ENCODE measurements at places on chromosomes 5 and 9. TPM values are rescaled to one million over a fixed set of nuclear protein-coding genes. Genes with fewer than 3 reads are reported as not detected.
A peak's percentile ranks its signal among the peaks of the same experiment; 100 is the strongest.

DNA sequence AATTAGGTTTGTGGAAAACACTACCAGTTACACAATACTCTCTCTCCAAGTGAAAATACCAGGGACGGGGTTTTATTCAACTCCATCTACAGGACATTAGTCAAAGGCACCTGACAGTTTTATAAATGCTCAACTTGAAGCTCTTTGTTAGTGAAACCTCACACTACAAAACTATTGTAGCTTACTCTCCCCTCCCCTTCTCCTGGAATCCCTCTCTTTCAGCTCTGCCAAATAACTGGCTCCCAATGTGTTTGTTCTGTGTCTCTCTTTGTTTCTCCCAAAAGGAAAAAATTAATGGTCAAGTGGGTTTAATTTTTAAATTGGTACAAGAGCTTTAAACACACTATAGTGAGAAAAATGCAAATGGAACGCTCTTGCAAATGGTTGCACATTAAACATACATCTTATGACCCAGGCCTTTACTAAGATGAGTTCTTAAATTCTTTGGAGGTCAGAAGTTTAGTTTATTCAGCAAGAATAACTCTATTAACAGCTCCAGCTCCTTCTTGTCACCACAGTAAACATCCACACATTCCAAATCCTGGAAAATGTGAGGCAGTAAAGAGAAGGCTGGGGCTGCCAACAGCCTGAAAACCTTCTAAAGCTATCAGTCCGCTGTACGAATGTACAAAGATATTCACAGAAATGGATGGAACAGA is 48.4 kb downstream of the ZNF608 start:
- H3K4me3 ChIP-seq, result no peak overlapping the region
- peak overlapping the region; percentile 62 for H3K27ac ChIP-seq
- no peaks in the 10 kb centered on the region for H3K36me3 ChIP-seq

- DNase-seq, result peak; percentile 34
- no peaks in the 10 kb centered on the region for H3K27me3 ChIP-seq
- peak overlapping the region; percentile 54 for H3K27ac ChIP-seq
Observed at GRCh38 chr9:92501671-92502393, 19.5 kb upstream of the ASPN start.

- H3K27me3 ChIP-seq, result no peaks in the 10 kb centered on the region
- H3K4me3 ChIP-seq, result no peak overlapping the region
- no peak overlapping the region for H3K27ac ChIP-seq
- H3K4me1 ChIP-seq, result peaks cover 43% of the 10 kb centered on the region
Observed at GRCh38 chr9:27468000-27468399, 56.1 kb upstream of the IFNK start.

The PCDHB9 gene
- 0.45 TPM for total RNA-seq

GRCh38 chr9:8229226-8229625 is 429.6 kb upstream of the DMAC1 start:
- DNase-seq, result no peak
- no peaks in the 10 kb centered on the region for H3K4me1 ChIP-seq
- H3K36me3 ChIP-seq, result no peaks in the 10 kb centered on the region
- no peaks in the 10 kb centered on the region for H3K27me3 ChIP-seq

The PHYHD1 gene
- 12.5 TPM for total RNA-seq

- no peak for DNase-seq
- H3K27me3 ChIP-seq, result no peaks in the 10 kb centered on the region
- no peaks in the 10 kb centered on the region for H3K4me1 ChIP-seq
- no peak overlapping the region for H3K4me3 ChIP-seq
- H3K36me3 ChIP-seq, result no peaks in the 10 kb centered on the region
- no peak overlapping the region for H3K27ac ChIP-seq
Observed at GRCh38 chr5:10838038-10838437, 77.0 kb upstream of the DAP start.

- no peak for DNase-seq
- H3K27me3 ChIP-seq, result no peaks in the 10 kb centered on the region
- H3K4me1 ChIP-seq, result peaks cover 6% of the 10 kb centered on the region
- H3K36me3 ChIP-seq, result no peaks in the 10 kb centered on the region
Observed at GRCh38 chr5:112379542-112380325, 39.3 kb downstream of the EPB41L4A start.

The NTNG2 gene
- 8.1 TPM for total RNA-seq

The PHF24 gene
- total RNA-seq, result not detected

GRCh38 chr5:150398722-150399523 is 13.8 kb downstream of the CD74 start:
- H3K4me3 ChIP-seq, result no peak overlapping the region
- H3K27me3 ChIP-seq, result no peaks in the 10 kb centered on the region
- DNase-seq, result no peak

DNA sequence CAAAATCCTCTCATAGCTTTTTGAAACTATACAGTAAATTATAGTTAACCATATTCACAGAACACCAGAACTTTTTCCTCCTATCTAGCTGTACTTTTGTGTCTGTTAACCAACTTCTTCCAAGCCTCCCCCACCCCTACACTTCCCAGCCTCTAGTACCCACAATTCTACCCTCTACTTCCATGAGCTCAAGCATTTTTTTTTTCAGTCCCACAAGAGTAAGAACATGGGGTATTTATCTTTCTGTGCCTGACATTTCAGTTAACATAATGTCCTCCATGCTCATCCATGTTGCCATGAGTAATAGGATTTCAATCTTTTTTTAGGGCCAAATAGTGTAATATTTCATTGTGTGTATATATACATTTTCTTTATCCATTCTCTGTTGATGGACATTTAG is 128.3 kb upstream of the MAN2A1 start:
- no peak for DNase-seq
- H3K36me3 ChIP-seq, result no peaks in the 10 kb centered on the region
- no peaks in the 10 kb centered on the region for H3K4me1 ChIP-seq

The PKD2L2 gene
- not detected for total RNA-seq

The CCDC180 gene
- 9.9 TPM for total RNA-seq

- peak within 1 kb of the TSS; percentile 76 for H3K4me3 ChIP-seq
- H3K4me1 ChIP-seq, result peaks cover 43% of the 10 kb centered on the region
- H3K27ac ChIP-seq, result peak within 1 kb of the TSS; percentile 90
- H3K36me3 ChIP-seq, result no peaks in the 10 kb centered on the region
- peaks cover 54% of the 10 kb centered on the region for H3K27me3 ChIP-seq
- DNase-seq, result peak; percentile 94
Observed at GRCh38 chr5:51383131-51384121, at the start of gene ISL1. TSS of gene ISL1 (plus strand) at chr5:51383448. CDS start at chr5:51383672, 224 bp downstream.

The SPATA31C1 gene
- total RNA-seq, result not detected

GRCh38 chr5:159189310-159189709 is 20.0 kb downstream of the RNF145 start:
- H3K36me3 ChIP-seq, result peaks cover 56% of the 10 kb centered on the region
- H3K4me1 ChIP-seq, result peaks cover 22% of the 10 kb centered on the region
- no peak for DNase-seq
- no peak overlapping the region for H3K4me3 ChIP-seq

- no peaks in the 10 kb centered on the region for H3K27me3 ChIP-seq
- no peak overlapping the region for H3K4me3 ChIP-seq
- DNase-seq, result no peak
Observed at GRCh38 chr5:87751824-87752223, 339.1 kb upstream of the CCNH start.

GRCh38 chr9:71791875-71792274 is 23.6 kb upstream of the CEMIP2 start:
- no peak overlapping the region for H3K27ac ChIP-seq
- DNase-seq, result no peak
- H3K4me3 ChIP-seq, result no peak overlapping the region
- H3K36me3 ChIP-seq, result no peaks in the 10 kb centered on the region

The GABRA6 gene
- total RNA-seq, result not detected
